ENCODE measurements at places on chromosomes 2 and 18.

- no peak for DNase-seq
These were observed 265.1 kb upstream of the SIX2 start for GRCh38 chr2:45274250-45274926.

DNA sequence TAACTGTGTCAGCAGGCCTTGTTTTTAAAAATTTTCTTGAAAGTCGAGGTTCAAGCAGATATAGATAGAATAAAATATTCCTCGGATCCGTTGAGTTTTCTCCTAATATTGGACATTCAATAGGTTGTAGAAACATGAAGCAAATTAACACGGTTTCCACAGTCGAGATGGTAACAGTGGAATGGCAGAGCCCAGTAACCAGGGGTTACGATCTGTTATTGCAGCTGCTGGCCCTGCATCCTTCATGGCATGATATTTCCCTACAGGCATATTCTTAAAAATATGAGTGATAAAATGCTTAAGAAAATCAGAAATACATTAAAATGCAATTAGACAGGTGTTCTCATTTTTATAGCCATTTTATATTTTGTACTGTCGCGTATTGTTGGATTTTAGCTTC lies 117.6 kb downstream of the SNTG2 start:
- no peak for DNase-seq

DNA sequence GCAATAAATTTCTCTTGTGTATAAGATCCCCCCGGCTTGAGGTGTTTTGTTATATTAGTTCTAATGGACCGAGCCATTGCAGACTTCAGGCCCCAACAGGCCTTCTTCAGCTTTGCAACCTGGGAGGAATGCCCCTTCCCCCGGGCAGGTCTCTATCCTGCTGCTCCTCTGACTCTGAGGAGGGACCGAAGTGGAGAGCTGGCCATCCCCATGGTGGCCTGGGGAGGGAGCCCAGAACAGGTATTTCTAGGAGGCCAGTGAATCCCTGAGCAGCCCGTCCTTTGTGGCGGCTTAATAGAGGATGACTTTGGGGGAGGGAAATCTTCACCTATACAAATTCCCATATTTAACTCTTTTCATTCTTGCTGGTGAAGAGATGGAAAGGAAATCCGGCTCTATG lies 715.8 kb upstream of the SOX11 start:
- DNase-seq, result no peak

DNA sequence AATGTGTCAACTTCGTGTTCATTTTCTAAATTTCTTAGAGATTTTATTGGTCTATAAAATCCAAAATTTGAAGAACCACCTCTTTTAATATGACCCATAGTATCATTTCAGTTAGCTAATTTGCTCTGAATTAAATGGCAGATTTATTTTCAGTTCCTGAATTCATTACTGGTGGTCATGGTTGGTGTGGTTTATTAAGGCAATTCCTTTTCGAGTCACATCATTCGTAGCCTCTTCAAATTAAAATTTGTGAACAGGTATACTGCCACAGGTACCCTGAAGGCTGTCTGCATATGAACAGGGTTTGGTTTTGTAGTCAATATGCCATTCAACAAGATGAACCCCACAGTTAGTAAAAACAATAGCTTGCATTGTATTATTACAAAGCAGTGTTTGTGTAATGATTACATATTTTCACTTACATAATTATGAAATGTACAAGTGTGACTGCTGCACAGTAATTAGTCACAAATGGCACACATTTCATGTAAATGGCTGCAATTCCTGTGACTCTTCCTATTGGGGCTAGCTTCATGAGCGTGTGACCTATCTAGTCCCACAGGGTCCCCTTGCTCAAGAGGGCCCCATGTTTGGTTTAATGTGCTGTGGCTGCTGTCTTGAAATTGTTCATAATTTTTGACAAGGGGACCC lies 48.9 kb downstream of the CDC42EP3 start:
- DNase-seq, result no peak

GRCh38 chr2:185738679-185739472 lies at the start of gene FSIP2:
FSIP2 (plus strand) TSS chr2:185738804; CDS start chr2:185738895, 91 bp downstream.
- DNase-seq, result peak; percentile 9

Data from activated T-helper 1 cell treated with anti-CD3 and anti-CD28 coated beads, Interleukin-12 subunit alpha, Interleukin-12 subunit beta, Interleukin-2, Interleukin-4 antibody, amounts not matched to agents 30 ng/mL and 10 ng/mL and 1 ng/mL, durations not matched to agents 14 hours and 24 hours and 36 hours (primary cell).